Prostate gland (tissue), 2 donors: ENCODE measurements at places on chromosomes 2 and 18. TPM values are rescaled to one million over a fixed set of nuclear protein-coding genes. Genes with fewer than 3 reads are reported as not detected.

GRCh38 chr2:23204685-23205242 lies 180.2 kb upstream of the KLHL29 start:
- no peaks in the 10 kb centered on the region for H3K36me3 ChIP-seq
- H3K4me3 ChIP-seq = no peak overlapping the region
- H3K27ac ChIP-seq = no peak overlapping the region
- DNase-seq = no peak

GRCh38 chr2:229553091-229553490 lies 161.3 kb downstream of the DNER start:
- no peaks in the 10 kb centered on the region for H3K27me3 ChIP-seq
- DNase-seq = no peak
- H3K4me1 ChIP-seq = no peaks in the 10 kb centered on the region
- no peaks in the 10 kb centered on the region for H3K36me3 ChIP-seq

The TLX2 gene
- not detected for total RNA-seq

DNA sequence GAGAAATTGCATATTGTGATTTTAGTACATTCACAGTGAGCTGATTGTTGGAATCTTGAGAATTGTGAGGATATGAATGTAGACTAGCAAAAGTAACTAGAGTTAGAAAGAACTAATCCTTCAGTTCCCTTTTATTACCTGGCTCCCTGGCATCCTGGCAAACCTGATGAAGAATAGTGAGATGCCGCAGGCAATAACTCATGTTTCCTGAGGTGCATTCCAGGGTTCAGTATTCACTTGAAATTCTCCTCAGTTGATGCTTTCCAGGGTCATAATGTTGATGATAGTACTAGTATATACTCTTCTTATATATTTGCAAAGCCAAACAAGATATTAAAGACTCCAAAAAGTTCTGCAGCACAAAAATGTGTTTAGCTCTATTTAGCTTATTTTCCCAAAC lies 432.1 kb upstream of the CELF4 start:
- H3K4me1 ChIP-seq = no peaks in the 10 kb centered on the region
- no peaks in the 10 kb centered on the region for H3K27me3 ChIP-seq
- no peak for DNase-seq
- H3K27ac ChIP-seq = no peak overlapping the region
- H3K36me3 ChIP-seq = no peaks in the 10 kb centered on the region

DNA sequence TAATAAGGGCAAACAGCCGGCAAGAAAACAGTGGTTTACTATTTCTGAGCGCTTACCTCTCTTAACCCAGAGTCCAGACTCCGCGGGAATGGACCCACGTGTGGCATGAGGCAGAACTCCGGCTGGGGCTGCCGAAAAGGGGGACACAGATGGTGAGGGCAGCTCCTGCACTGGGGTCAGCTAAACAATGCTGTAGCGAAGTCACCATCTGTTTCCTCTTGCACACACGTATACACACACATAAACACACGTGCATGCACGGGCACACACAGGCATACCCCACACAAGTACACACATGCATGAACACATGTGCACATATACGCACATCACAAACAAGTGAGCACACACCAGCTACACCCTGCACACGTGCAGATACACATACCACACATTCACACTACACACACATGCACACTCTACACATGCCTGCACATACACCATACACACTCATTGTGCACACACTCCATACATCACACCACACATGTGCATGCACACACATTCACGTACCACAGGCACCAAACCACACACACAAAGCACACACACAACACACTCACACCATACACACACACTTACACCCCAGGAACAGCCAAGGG lies 105.9 kb upstream of the ID2 start:
- H3K27me3 ChIP-seq = no peaks in the 10 kb centered on the region
- no peak overlapping the region for H3K4me3 ChIP-seq
- H3K36me3 ChIP-seq = no peaks in the 10 kb centered on the region
- peaks cover 8% of the 10 kb centered on the region for H3K4me1 ChIP-seq
- DNase-seq = no peak

GRCh38 chr2:37721201-37721560 lies 49.7 kb upstream of the CDC42EP3 start:
- no peak overlapping the region for H3K27ac ChIP-seq
- no peak overlapping the region for H3K4me3 ChIP-seq
- no peaks in the 10 kb centered on the region for H3K36me3 ChIP-seq
- H3K4me1 ChIP-seq = no peaks in the 10 kb centered on the region
